ENCODE measurements at places on chromosomes 7 and 10. TPM values are rescaled to one million over a fixed set of nuclear protein-coding genes. Genes with fewer than 3 reads are reported as not detected.

The SEPTIN14 gene
- total RNA-seq: not detected

The SNCG gene
- total RNA-seq: not detected

DNA sequence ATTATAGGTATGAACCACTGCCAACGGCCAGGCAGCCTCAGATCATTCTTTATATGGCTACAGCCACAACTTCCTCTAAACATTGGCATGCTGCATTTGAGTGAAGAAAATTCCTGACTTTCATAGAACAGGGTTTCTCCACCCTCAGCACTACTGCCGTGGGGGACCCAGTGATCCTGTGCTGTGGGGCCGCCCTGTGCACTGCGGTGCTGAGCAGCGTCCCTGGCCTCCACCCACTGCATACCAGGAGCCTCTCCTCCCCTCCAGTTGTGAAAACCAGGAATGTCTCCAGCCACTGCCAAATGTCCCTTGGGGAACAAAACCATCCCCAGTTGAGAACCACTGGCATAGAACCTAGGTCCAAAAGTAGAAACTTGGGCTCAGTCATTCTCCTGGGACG lies 15.8 kb downstream of the CNPY1 start:
- H3K27ac ChIP-seq: no peak overlapping the region
- no peak overlapping the region for H3K4me3 ChIP-seq
- DNase-seq: no peak

The LIPJ gene
- total RNA-seq: 0.32 TPM

The TMEM236 gene
- 0.17 TPM for total RNA-seq
